ENCODE measurements at places on chromosomes 7 and 10.

GRCh38 chr7:73669288-73669701 is 1.7 kb downstream of the VPS37D start:
- DNase-seq: no peak

DNA sequence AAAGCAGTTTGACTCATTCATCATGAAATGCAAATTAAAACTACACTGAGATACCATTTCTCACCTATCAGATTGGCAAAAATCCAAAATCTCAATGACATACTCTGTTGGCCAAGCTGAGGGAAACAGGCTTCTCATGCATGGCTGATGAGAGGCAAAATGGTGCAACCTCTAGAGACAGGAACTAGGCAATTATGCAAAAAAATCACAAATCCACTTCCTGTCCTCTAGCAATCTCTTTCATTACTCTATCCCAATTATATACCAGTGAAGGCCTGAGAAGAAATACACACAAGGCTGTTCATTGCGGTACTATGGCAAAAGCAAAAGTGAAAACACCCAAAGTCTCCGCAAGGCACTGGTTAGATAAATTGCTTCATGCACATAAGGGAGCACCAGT is 25.9 kb upstream of the PTPRN2 start:
- no peak for DNase-seq

GRCh38 chr10:111430070-111430469 is 353.2 kb downstream of the ADRA2A start:
- no peak for DNase-seq

- no peak for DNase-seq
Observed at GRCh38 chr10:58791137-58791536, 278.5 kb downstream of the BICC1 start.

DNA sequence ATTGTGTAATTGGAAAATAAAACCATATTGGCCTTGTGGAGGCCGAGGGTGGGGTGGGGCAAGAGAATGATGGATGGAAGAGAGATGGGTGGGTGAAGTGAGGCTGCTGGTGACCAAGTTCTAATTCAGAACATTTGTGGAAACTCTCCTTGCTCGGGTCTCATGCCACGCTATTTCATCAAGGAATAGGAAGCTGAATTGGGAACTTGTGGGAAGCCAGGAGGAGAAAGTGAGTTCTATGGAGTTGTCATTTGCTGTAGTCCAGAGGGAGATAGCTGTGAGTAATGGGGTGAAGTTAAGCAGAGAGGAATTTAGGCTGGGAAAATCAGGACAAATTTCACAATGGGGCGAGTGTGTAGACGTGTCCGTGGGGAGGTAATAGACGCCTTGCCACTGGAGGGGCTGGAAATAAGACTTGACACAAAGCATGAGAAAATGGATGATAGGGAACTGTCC is 339.2 kb downstream of the LRMDA start:
- DNase-seq: no peak

DNA sequence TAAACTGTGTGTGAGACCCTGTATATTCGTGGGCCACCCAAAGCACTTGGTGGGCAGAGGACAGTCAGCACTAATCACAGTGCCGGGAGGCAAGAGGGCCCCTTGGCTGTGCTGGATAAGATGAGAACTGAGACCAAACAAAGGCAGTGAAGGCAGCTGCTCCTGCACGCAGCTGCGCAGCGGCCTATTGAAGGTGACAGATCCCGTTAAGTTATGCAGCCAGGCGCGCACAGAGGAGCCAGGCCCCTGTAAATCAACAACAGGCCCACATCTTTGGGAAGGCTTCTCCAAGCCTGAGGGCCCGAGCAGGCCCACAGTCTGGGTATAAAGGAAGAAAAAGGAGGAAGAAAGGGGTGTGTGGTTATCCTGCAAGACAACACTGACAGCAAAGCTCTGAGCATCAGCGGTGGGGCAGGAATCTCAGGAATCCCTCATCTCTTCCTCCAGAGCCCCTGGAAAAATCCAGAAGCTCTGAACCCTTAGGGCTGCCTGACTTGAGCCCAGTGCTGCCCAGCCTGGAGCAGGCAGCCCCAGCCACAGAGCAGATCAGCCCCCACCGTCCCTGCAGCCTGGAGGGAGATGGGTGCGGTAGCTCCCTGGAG is 154.2 kb downstream of the ARHGAP12 start:
- DNase-seq: peak; percentile 69

- DNase-seq: no peak
Observed at GRCh38 chr7:115932880-115933279, 97.7 kb downstream of the TFEC start.

DNA sequence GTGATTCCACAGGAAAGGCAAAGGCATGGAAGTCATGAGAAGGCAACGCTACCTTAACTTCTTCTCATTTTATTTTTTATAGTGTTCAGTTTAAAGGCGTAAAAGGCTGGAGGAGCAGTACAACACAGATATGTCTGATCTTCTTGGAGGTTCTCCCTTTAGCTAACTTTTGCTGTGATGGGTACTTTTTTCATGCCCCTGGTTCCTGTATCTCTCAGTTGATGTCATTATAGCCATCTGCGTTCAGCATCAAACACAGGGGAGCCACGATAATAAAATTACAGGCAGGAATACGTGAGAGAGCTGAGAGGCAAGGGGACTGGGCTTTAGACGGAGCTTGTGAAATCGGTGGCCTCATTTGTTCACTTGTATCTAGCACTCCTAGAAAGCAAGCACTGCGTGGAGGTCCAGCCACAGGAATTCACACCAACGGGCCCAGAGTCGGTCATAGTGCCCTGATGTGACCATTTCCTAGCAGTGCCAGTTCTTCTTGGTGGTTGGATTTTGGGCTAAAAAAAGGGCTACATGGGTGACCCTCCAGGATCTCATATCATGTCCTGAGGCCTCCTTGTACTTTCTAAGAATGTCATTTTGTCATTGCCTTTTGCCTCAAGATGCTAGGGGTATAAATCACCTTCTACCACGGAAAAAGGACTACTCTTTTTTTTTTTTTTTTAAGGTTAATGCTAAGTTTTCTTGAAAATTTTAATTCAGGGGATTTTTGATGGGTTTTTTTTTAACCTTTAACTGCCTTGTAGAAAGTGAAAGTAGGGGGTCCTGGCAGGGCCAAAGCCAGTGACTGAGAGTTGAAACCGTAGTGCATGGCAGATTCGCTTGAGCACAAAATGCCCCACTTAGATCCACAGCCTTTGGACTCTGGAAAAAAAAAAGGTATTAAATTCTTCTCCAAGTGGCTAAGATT is 191.5 kb downstream of the CELF2 start:
- DNase-seq: no peak

DNA sequence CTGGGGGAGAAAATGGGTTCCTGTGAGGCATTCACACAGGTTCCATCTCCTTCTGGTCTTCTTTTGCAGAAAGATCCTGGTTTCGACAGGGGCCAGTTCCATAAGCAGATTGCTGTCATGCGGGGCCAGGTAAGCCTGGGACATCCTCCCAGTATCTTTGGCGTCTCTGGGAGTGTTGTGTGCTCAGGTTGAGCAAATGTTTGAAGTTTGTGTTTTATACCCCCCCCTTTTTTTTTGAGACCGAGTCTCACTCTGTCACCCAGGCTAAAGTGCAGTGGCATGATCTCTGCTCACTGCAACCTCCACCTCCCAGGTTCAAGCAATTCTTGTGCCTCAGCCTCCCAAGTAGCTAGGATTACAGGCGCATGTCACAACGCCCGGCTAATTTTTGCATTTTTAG is 20.0 kb downstream of the AVPI1 start:
- no peak for DNase-seq

- no peak for DNase-seq
Observed at GRCh38 chr7:154910125-154910524, 92.8 kb downstream of the PAXIP1 start.

- DNase-seq: no peak
Observed at GRCh38 chr10:64726466-64726865, 1205.3 kb downstream of the REEP3 start.

- DNase-seq: no peak
Observed at GRCh38 chr7:137760111-137760510, 86.7 kb downstream of the DGKI start.

GRCh38 chr7:116449950-116450349 is 49.6 kb upstream of the CAV2 start:
- no peak for DNase-seq
